ENCODE measurements at places on chromosomes 11 and 22. TPM values are rescaled to one million over a fixed set of nuclear protein-coding genes. Genes with fewer than 3 reads are reported as not detected.

GRCh38 chr11:20055312-20055711 lies 105.0 kb downstream of the DBX1 start:
- DNase-seq, result no peak

GRCh38 chr22:22882033-22882717 lies 5.4 kb upstream of the IGLL5 start:
- no peak for DNase-seq

GRCh38 chr11:9280655-9281301 lies 15.6 kb upstream of the DENND5A start:
- DNase-seq, result no peak

DNA sequence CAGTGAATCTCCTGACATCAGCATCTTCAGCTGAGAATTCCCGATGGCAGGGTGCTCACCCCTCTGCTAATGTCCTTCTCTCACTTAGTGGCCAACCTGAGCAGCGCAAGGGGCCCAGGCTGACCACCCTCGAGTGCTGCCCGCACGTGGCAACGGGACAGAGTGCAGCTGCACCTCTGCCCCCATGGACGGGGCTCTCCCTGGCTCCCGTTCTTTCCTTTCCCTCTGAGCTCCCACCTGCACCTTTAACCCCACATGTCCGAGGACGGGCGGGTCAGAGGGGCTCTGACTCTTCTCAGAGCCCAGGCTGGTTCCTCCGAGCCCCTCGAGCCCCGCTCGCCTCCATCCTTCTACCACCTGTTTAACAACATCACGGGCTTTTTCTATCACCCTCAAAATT lies 19.8 kb downstream of the MOB2 start:
- DNase-seq, result no peak

- no peak for DNase-seq
These were observed 46.8 kb downstream of the CACNA1I start for GRCh38 chr22:39617342-39617741.

The SYT13 gene
- 13.3 TPM for polyA plus RNA-seq
